ENCODE measurements at places on chromosomes 1 and 21. TPM values are rescaled to one million over a fixed set of nuclear protein-coding genes. Genes with fewer than 3 reads are reported as not detected.

- no peak for DNase-seq
Observed at GRCh38 chr1:112247036-112247597, 148.9 kb upstream of the CTTNBP2NL start.

DNA sequence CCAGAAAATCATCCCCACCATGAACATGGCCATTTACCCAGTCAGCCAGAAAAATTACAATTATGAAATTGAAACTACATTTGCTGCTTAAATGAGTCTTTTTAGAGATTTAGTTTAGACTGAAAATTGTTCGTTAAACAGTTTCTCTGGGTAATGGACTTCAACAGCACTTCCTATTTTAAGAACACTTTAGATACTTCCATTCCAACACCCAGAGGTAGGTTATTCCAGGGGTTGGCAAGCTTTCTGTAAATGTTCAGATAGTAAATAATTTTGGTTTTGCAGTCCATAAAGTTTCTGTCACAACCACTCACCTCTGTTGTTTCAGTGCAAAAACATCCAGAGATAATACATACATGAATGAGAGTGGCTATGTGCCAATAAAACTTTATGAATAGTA, 10.2 kb downstream of the NMNAT2 start:
- DNase-seq, result no peak

- no peak for DNase-seq
Observed at GRCh38 chr21:41832596-41833496, 46.3 kb downstream of the PRDM15 start.

Gene CD53
- not detected for total RNA-seq

Gene DBT
- total RNA-seq, result 2.8 TPM

Gene SELENBP1
- total RNA-seq, result 0.13 TPM
